Activated CD4-positive, alpha-beta memory T cell treated with anti-CD3 and anti-CD28 coated beads, Interleukin-2, amount 10 ng/mL, durations not matched to agents 7 days and 5 days (primary cell): ENCODE measurements at places on chromosomes 2 and 18. TPM values are rescaled to one million over a fixed set of nuclear protein-coding genes. Genes with fewer than 3 reads are reported as not detected.

The RGPD4 gene
- total RNA-seq = 0.10 TPM

DNA sequence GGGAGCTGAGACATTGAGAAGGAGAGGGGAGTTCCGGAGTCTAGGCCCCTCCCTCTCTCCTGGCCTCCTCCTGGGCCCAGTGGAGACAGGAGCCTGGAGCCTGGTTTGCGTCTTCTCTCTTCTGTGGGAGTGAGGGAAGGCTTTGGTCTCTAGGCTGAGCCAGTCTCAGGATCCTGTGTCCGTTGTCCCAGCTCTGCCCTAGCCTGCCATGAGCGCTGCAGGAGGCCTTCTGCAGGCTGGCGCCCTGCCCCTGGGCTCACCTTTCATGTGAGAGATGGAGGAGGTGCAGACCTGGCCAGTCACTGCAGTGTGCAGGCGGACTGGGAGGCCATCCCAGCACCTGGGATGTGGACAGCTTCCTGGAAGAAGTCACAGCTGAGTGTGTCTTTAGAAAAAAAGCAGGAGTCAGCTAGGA lies 8.7 kb downstream of the IMPA2 start:
- DNase-seq = no peak

The WNT6 gene
- not detected for total RNA-seq

DNA sequence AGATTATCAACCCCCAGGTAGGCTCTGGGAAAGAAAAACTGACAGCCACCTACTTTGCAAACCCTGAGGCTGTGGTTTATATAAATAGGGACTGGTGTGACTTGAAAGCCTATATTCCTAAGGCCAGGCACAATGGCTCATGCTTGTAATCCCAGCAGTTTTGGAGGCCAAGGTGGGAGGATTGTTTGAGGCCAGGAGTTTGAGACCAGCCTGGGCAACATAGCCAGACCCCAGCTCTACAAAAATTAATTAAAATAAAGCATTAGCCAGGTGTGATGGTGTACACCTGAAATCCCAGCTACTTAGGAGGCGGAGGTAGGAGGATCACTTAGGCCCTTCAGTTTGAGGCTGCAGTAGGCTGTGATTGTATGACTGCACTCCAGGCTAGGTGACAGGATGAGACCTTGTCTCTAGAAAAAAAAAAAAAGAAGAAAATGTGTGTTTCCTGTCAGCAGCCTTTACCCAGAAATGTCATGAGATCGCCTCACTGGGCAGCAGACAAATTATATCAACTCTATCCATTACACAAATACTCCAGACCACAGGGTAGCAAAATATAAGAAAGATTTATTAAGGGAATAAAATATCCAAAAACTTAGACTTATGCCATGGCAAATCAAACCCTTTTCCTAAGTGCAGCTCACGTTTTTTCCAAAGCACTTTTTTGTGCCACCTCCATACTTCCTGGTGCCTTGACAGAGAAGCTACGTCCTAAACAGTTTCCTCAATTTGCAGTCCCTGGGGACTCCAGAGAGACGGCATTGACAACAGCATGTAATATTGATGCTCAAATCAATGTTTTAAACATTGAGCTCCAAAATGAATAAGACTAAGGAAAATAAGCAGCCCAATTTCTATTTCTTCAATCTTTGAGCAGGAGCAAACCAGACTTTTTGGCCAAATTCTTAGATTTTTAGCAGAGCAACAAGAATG lies 190.8 kb upstream of the NDUFV2 start:
- no peak for DNase-seq

GRCh38 chr2:179096090-179096489 lies 46.2 kb upstream of the CCDC141 start:
- peak; percentile 27 for DNase-seq

- no peak for DNase-seq
Measured at GRCh38 chr2:192544371-192544955, 349.7 kb upstream of the TMEFF2 start.

The VIT gene
- total RNA-seq = not detected

- DNase-seq = no peak
Measured at GRCh38 chr2:232492963-232493700, 5.5 kb upstream of the ECEL1 start.

DNA sequence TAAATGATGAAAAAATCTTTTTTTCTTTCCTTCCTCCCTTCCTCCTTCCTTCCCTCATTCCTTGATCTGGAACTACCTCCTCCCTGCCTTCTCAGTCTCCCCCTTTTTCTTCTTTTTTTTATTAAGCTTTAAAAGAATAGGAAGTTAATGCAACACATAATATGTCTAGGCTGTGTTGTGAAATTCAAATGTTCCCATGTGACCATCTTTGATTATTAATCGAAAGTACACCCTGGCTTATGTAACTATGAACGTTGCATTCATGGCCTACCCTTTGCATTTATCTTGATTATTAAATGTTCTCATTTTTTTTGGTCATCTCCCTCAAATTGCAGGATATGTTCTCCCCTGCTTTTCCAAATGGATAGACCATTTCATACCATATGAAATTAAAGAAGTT lies 376.0 kb downstream of the DSEL start:
- no peak for DNase-seq

DNA sequence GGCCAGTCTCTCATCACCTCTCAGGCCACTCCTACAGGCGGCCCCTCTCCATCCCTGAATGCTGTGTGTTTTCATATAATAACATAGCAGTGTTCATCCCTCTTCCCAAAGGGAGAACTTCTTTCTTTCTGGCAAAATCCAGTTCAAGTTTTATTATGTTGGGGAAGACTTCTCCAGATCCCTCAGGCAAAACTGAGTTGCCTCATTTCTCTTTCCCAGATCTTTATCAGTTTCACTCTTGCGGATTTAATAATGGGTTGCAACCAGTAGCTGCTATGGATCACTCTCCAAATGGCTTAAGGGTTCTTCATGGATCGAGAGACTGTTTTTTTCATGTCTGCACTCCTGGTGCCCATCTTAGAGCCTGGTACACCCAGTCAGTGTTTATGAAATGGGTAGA lies 129.9 kb downstream of the FHOD3 start:
- DNase-seq = no peak
